Chondrocyte (in vitro differentiated cells): ENCODE measurements at places on chromosomes 12 and 14.

DNA sequence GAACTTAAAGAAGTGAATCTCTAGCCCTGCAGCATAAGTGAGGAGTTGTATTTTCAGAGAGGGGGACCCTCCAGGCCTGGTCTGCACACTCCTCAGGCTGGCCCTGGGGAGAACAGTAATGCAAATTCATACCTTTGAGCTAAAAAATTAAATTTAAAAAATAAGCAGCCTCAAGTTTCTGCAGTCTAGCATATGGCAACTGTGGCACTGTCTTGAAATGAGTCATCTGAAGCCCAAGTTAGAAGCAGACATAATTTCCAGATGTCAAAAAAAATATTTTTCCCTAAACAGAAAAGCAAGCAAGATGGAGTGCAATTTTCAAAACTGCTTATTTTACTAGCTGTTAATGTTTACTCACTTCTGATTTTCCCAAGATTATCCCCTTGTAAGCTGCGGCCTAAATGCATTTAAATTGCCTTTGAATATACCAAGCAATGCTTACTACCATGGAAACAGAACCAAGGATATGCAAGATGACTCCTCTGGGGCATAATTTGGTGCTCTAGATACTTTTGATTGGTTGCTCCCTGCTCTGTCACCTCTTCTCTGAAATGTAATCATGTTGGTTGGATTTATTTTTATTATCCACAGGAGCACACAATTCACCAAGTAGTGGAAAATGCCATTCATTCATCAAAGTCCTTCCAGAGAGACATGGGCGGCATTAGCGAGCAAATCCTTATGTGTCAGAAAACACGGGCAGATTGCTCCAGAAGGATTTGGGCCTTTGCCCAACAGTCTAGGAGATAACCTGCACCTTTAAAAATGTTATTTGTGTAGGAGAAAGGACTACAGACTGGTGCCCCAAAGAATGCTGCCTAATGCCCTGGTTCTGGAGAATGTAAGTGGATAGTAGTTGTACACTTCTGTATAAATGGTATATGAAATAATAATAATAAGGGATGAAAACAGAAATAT is 25.0 kb upstream of the DHRS7 start:
- no peak for DNase-seq

DNA sequence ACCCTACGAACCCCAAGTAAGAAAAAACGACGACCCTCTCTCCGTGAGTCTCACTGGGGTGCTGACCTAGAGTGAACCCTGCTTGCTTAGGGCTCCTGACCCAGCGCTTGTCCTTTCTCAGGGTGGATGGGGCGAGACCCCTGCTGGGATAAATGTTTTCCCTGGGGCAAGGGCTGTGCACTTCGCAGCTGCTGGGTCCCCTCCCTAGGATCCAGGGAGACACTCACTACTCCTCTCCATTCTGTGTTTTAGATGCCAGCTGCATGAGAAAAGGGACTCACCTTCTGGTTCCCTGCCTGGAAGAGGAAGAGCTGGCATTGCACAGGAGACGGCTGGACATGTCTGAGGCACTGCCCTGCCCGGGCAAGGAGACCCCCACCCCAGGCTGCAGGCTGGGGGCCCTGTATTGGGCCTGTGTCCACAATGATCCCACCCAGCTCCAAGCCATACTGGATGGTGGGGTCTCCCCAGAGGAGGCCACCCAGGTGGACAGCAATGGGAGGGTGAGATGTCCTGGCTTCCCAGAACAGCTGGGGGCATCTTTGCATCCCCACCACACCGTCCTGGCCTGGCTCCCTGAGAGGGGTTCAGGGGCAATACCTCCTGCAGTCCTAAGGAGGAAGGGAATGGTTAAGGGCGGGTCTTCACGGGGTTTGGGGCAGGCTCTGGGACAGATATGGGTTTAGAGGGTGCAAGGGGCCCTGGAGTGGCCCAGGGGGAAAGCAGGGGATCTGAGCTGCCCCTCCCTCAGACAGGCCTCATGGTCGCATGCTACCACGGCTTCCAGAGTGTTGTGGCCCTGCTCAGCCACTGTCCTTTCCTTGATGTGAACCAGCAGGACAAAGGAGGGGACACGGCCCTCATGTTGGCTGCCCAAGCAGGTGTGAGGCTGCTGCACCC is 663 bp downstream of the ANKRD33 start:
- peak; percentile 76 for DNase-seq

- no peak for DNase-seq
Measured at GRCh38 chr12:83158613-83159207, 472.0 kb downstream of the TMTC2 start.

DNA sequence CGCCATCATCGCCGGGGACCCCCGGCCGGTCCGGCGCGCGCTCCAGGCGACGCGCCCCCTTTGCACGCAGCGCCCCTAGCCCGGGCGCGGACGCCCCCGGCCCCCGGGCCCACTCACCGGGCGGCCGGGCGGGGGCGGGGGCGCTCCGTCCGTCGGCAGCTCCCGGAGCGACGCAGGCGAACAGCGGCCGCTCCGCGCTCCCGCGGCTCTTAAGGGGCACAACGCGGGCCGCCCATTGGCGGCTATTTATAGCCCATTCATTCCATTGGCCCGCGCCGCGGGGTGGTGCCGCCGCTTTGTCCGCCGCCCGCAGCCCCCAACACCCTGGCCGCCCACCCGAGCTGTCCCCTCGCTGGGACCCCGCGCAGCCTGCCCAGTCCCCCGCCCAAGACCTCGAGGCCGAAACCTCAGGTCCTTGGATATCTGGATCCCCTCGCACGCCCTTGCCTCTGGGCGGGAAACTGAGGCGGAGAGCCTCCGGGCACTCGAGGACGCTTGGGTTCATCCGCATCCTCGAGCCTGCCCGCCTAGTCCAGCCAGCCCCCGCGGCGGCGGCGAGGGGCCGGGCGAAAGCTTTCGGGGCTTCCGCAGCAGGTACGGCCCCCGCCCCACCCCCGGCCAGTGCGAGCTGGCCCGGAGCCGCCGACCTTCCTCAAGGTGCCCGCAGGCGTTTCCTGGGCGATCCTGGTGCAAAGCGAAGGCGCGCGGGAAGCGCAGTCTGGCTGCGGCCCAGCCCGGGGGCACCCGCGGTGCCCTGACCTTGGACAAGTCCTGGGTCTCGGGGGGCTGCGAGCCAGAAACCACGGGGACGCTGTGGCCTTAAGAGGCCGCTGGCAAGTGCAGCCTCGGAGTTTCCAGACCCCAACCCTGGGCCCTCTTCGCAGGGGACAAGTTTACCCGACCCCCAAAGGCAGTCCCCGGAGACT is at the start of gene CKB:
Gene CKB, minus strand, starts transcription at position 182 of the 926 bp plus-strand sequence. CDS start 337 bp downstream, outside the sequence.
- no peak for DNase-seq

DNA sequence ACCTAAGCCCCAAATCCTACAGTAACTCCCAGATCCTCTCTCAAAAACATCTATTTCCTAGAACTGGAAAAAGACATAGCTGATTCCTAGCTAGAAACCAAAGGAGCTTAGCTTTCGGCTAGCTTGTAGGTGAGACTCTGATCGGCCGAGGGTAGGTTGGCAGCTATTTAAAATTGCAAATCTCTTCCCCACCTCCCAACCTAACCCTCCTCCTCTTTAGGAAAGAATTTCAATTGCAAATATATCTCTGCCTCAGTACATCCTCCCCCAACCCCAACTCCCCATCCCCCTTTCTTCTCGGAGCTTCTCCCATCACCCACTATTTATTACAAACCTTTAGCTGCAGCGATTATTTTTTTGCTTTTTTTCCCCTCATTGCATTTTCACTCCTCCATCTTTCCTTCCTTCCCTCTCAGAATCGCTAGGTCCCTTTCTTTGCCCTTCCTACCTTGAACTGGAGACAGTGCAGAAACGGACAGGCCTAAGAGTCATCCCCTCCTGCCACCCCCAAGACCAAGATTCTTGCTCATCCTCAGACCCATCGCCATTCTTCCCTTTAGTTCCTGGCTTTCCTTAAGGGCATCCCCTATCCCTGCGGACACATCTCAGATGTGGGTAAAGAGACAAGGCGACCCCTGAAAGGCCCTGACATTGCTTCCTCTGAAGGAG is 13.4 kb downstream of the ZFHX2 start:
- DNase-seq: no peak

- no peak for DNase-seq
Measured at GRCh38 chr12:105109465-105110212, 2.1 kb downstream of the WASHC4 start.

GRCh38 chr12:109719123-109720022 is 5.7 kb downstream of the FAM222A start:
- DNase-seq: no peak

- no peak for DNase-seq
Measured at GRCh38 chr14:60304509-60304908, 55.5 kb downstream of the PPM1A start.

DNA sequence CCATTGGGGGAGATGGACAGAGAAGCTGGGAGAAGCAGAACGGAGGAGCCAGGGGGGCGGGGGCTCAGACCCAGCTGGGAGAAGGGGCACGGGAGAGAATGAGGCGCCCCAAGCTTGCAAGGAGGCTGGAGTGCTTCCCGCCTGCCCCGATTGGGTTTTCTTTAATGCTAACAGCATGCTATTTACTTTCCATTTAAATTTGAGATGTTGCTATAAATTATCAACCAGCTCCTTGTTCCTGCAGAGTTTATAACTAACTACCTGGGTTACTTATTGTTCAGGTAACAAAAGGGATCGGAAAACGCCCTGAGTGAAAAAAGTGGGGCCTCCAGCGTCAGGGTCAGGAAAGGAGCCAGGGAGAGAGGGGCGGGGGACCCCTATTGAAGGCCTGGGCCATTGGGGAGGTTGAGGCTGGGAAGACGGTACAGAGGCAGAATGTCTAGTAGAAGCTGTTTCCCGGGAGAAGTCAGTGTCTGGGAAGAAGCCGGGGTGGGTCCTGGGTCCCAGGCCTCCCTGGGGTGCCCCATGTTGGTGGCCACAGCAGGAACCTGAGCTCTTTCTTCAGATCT is 2.5 kb downstream of the HNF1A start:
- no peak for DNase-seq

GRCh38 chr12:39723831-39724230 is 104.2 kb upstream of the ABCD2 start:
- DNase-seq: no peak

DNA sequence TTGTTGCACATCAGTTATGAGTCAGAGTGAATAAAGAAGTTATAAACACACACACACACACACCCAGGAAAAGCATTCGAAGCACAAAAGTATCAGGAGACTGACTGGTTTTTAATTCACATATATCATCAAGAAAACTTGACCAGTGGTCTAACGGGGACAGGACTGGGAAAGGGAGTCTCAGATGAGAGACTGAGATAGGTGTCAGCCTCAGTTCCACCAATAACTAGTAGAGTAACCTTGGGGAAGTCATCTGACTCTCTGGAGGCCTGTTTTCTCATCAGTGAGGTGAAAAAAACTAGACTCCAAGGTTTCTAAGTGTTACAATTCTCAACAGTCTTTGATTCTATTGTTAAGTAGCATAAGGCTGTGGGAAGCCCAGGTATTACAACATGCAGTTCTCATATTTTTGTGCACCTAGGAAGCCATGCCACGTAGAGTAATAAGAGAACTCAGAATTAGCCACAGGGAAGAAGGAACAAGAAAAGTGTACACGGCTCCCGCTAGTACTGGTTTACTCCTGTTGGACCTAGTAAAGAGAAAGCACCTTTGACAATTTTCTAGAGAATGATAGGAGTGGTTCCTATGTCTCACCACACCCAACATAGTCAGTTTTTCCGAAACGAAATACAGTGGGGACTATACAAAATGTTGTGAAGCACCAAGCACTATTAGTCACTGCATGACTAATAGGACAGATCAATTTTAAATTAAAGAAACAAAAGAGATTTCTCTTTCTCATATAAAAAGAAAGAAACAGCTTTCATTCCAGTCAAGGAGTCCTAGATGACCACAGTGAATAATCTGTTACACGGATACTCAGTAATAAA is 5.0 kb downstream of the PPTC7 start:
- DNase-seq: no peak

DNA sequence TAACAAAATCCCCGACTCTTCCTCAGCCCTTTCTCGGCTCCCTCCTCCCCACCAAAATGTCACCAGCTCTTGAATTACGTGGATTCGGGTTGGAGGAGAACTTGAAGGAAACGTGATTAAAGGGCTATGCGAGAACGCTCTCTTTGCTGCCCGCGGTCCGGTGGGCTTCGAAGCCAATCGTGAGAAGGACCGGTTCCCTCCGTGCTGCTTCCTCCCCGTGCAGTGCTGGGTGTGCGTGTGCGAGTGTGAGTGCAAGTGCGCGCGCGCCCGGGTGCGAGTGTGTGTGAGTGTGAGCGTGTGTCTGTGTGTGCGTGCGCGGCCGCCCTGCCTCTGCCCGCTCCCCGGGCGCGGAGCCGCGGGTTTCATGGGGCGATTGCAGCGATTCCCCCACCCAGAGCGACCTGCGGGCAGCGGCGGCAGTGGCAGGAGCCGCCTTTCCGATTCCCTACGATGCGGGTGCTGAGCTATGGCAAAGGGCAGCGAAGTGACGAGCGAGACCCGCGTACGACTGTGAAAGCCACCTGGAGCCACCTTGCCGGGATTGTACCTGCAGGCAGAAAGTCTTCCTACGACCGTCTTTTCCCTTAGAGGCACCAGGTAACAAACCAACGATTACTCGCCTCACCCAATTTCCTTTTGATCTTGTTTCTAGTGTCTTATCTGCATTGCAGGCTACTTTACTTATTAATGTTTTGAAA is 1.4 kb downstream of the LRFN5 start:
- DNase-seq: peak; percentile 79

DNA sequence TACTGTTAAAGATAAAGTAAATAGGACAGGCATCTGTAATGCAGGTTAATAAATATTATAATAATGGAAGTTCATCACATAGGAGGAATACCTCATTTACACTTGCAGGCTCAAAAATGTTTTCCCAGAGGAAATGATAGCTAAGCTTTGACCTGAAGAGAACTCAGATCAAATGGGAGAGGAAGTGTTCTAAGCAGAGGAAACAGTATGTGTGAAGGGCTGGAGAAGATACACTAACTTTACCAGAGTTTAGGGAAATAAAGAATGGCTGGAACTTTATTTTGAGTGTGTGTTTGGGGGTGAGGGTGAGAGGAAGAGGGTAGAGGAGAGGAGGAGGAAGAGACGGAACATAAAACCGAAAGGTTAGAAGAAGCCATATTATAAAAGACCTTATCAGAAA is 34.0 kb upstream of the AP4S1 start:
- DNase-seq: no peak

- no peak for DNase-seq
Measured at GRCh38 chr12:127606476-127607015, 660.4 kb upstream of the TMEM132C start.
